Small intestine (tissue), 16 donors: ENCODE measurements at places on chromosomes 5 and 9.

- DNase-seq, result no peak
Observed at GRCh38 chr5:137341831-137342230, 157.3 kb downstream of the SPOCK1 start.

- DNase-seq, result no peak
Observed at GRCh38 chr9:132679946-132680625, 9.8 kb downstream of the GTF3C4 start.

DNA sequence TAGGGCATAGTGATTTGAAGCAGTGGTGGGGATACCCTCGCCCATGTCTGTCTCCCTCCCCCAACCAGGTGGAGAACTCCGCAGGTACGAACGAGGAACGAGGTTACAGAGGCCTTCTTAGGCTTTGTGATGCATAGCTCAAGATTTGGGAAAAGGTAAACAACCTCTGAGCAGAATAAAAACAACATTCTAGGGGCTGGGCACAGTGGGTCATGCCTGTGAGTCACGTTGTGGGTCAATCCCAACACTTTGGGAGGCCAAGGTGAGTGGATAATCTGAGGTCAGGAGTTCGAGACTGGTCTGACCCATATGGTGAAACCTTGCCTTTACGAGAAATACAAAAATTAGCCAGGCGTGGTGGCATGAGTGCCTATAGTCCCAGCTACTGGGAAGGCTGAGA, 3.6 kb upstream of the LCP2 start:
- no peak for DNase-seq

DNA sequence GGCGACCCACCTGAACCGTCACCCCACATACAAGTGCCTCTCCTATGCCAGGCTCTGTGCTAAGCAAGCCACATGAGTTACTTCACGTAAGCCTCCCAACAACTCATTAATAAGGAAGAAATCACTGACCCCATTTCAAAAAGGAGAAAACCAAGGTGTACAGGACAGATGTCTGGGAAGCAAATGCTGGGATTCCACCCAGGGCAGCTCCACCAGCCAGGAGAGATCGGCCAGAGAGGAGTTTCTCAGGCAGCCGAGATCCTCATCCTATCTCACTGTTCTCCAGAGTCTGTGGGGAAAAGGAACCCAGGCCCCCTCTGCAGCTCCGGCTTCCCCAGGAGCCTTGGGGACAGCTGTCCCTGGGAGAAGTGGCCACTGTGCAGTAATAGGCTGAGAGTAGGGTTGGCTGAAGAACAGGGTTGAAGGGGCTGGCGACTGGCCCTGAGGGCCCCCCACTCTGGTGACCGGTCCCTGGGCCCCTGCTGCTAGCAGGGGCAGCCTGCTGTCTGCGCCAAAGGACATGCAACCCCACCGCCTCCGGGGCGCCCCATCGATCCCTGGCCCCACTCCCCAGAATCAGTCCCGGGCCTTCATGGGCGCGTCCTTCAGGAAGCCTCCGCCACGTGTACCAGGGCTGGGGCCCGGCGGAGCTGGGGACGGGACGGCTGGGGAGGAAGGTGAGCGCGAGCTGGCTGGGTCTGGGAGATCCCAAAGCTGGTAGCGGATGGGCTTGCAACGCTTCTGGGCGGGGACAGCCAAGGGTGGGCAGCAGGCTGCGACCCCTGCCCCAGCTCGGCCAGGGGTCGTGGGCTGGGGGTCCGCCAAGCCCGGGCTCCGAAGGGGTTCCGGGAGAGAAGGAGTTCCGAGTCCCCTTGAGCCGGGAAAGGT, 44.1 kb upstream of the STXBP1 start:
- DNase-seq, result no peak

DNA sequence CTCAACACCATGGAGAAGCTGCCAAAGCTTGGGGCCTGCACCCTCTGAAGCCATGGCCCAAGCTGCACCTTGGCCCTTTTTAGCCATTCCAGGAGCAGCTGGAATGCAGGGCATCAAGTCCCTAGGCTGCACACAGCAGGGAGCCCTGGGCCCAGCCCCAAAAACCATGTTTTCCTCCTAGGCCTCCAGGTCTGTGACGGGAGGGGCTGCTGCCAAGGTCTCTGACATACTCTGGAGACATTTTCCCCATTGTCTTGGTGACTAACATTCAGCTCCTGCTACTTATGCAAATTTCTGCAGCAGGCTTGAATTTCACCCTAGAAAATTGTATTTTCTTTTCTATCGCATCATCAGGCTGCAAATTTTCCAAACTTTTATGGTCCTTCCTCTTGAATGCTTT, 64.6 kb downstream of the ELOVL7 start:
- DNase-seq, result no peak

DNA sequence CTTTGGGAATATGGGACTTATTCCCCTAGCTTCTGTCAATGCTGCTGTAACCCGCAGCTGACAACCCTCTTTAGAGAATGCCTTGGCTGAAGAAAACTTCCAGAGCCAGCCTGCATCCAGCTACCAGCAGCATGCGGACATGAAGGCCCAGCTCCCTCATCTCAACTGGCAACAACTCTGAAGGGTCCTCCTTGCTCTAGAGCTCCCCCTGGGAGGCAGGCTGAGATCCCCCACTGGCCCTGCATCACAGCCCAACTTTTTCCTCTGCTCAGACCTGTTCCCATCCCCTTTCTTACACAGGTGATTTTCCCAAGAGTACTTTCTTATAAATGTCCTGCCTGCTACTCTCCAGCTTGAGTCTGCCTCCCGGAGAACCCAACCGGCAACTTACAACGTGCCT, 18.7 kb upstream of the WNT8A start:
- DNase-seq, result no peak

GRCh38 chr9:14936491-14936890, 26.3 kb upstream of the FREM1 start:
- no peak for DNase-seq

GRCh38 chr9:119483153-119483552, 113.9 kb upstream of the BRINP1 start:
- no peak for DNase-seq

GRCh38 chr5:42108468-42108867, 183.4 kb downstream of the FBXO4 start:
- no peak for DNase-seq

- no peak for DNase-seq
Observed at GRCh38 chr5:139759219-139759721, 36.3 kb upstream of the PSD2 start.

DNA sequence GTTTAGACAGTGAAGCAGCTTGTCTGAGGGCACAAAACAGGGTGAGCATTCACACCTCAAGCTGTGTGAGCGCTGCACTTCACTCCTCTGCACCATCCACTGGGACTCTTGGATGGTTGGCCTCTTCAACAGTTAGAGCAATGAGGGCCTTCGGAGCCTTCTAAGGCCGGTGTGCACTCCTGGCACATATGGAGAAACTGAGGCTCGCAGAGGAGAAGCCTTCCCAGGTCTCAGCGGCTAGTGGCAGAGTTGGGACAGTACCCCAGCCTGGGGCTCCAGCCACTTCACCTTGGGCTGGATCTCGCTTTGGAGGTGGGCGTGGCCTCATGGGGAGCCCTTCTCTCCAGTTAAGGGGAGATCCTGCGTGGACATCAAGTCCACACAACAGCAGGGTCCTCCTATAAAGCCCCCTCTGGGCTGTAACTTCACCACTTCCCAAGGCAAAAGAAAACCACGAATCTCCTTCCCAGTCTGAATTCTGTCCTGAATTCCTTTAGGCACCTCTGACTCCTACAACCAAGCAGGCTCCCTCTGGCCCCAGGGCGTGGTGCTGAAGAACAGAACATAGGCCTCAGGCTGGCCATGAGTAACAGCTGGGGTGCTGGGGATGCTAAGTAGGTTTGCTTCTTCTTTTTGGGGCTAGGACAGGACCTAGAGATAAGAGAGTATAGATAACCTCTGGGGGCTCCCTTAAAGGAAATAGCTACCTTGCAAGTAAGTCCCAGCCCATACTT, 30.5 kb upstream of the CSF1R start:
- DNase-seq, result no peak

- DNase-seq, result no peak
Observed at GRCh38 chr5:129963359-129963758, 59.1 kb downstream of the CHSY3 start.

GRCh38 chr9:133919253-133920115, 72.6 kb downstream of the VAV2 start:
- DNase-seq, result no peak

- no peak for DNase-seq
Observed at GRCh38 chr5:135050244-135050767, 16.3 kb upstream of the PITX1 start.

DNA sequence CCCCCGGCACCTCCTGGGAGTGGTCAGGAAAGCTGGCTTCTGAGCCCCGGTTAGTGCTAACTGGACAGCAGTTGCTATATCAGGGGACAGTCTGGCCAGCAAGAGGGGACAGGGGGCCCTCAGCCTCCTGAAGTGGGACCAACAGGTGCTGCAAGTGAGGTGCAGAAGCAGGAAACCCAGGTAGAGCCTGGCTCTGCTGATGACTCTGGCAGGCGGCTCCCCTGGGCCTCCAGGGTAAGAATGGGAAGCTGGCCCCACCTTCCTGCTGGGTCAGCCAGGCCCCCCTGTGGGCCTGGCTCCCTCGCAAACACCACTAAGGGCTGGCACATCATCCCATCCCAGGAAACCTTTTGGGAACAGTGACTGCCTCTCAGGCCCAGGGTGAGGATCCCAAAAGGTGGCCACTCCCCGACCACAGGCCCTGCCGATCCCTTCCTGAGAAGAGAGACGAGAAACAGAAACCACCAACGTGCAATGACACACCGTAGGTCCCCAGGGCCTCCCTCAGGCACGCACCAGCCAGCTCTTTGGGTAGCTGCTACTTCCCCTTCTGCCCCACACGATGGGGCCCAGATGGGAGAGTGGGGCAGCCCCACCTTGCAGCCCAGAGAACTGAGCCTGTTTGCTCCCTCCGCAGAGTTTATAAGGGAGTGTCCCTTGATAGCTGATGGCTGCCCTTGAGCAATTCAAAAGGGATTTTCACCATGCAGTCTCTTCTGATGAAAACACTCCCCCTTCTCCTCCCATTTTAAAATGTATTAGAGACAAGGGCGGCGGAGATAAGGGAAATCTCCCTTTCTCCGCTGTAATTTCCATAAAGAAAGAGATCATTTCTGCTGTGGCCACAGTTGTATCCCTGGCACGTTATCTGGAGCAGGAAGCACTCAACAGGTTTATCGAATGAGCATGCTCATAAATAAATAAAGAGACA, 76.8 kb downstream of the STK10 start:
- DNase-seq, result peak; percentile 63

- peak; percentile 24 for DNase-seq
Observed at GRCh38 chr5:145471026-145471425, 364.1 kb downstream of the PRELID2 start.

DNA sequence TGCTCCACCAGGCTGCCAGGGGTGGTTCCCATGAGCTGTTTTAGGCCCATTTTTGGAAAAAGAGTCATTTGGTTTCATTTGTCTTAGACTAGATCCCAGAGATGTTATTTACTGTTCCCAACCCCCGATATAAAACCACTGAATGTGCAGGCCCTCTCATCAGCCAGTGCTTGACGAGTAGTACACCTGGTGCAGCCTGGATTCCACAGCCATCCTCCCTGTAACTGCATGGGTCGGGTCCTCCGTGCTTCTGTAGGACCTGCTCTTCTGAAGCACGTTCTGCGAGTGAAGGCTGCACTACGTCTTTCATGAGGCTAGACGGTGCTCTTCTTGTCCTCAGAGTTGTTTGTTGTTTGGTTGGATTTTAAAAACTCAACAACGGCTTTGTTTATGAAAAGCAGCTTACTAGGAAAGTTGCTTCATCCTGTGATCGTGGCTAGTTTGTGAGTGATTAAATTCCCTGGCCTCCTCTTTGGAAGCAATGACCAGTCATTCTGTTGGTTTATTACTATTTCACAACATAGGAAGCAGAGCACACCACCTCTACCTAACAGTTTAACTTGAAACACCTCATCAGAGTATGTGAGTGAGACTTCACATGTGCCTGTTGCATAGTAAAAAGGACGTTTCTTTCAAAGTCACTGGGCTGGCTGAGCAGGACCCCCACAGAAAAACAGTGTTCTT, 135.2 kb downstream of the AOPEP start:
- peak; percentile 29 for DNase-seq

GRCh38 chr9:93684161-93684765, 107.9 kb downstream of the PHF2 start:
- DNase-seq, result no peak

GRCh38 chr5:89560696-89561095, 677.7 kb upstream of the MEF2C start:
- no peak for DNase-seq

DNA sequence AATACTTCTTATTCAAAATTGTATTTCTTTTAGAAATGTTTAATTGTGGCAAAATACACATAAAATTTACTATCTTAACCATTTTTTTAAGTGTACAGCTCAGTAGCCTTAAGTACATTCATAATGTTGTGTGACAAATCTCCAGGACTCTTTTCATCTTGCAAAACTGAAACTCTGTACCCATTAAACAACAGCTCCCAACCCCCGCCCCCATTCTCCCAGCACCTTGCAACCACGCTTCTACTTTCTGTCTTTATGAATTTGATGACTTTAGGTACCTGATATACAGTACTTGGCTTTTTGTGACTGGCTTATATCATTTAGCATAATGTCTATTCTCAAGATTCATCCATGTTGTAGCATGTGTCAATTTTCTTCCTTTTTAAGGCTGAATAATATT, 2.8 kb upstream of the IL5 start:
- no peak for DNase-seq

- DNase-seq, result no peak
Observed at GRCh38 chr5:145246961-145247744, 588.0 kb downstream of the PRELID2 start.

- peak; percentile 26 for DNase-seq
Observed at GRCh38 chr5:177067503-177067902, 19.2 kb upstream of the FGFR4 start.

DNA sequence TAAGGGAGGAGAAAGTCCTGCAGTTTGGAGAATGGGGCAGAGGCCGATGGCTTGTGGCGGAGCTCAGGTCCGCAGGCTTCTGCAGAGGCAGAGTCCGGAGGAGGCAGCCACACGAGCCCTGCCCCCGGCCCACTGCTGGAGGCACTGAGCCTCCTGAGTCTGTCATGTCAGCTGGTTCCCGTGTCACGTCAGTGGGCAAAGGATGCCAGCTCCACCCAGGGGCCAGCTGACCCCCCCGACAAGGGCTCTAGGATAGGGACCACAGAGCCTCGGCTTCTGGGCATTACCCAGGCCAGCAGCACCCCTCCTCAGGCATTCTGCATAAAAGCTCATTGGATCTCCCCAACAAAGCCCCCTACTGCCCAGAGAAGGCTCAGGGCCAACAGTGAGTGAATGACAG, 8.5 kb downstream of the SH3PXD2B start:
- DNase-seq, result no peak

GRCh38 chr5:145945620-145946111, 9.3 kb downstream of the SH3RF2 start:
- no peak for DNase-seq

GRCh38 chr9:93084471-93084881, 11.5 kb upstream of the CARD19 start:
- DNase-seq, result no peak

- no peak for DNase-seq
Observed at GRCh38 chr9:38707885-38708637, 11.9 kb downstream of the FAM240B start.

- no peak for DNase-seq
Observed at GRCh38 chr9:73845539-73845938, 651.6 kb upstream of the RORB start.
